ENCODE measurements at places on chromosomes 16 and 17.
A peak's percentile ranks its signal among the peaks of the same experiment; 100 is the strongest.

DNA sequence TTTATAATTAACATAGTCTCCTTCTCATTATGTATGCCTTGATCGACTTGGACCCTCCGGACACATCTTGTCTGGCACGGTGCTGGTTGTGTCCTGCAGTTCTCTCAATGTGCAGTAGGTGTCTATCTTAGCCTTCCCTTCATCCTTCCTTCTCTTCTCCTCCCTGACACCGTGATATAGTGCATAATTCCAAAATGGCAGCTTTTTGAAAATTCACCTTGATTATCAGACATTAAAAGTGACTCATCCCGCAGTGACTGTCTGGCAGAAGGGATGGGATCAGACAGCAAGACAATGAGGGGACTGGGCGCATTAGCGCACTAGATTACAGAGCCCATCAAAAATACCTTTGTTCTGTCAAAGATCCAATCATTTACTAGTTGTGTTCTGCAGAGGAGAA, 70.0 kb upstream of the PMFBP1 start:
- DNase-seq, result no peak

GRCh38 chr17:58304750-58305486, 23.7 kb downstream of the TSPOAP1 start:
- DNase-seq, result peak; percentile 67

GRCh38 chr16:23131036-23131435, 18.2 kb downstream of the USP31 start:
- no peak for DNase-seq

GRCh38 chr17:81419319-81419885, 24.1 kb downstream of the BAHCC1 start:
- peak; percentile 96 for DNase-seq

DNA sequence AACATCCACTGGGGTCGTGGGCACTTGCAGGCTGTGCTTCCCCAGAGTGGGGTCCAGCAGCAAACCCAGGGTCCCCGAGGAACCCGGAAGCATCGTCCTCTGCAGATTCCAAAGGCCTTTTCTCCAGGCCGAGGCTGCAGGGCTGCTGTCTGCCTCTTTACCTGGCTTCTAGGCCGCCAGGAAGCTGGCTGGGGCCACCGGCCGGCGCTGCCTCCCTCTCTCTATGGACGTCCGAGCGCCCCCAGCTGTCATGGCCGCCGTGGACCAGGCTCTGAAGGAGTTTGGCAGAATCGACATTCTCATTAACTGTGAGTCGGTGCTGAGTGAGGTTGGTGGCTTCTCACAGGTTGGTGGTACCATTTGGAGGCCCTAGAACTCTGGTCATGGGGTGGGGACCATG, 5.6 kb downstream of the DECR2 start:
- no peak for DNase-seq

GRCh38 chr17:535198-535597, 179.4 kb downstream of the VPS53 start:
- no peak for DNase-seq

GRCh38 chr16:30896261-30896888, at the start of gene CTF1:
CTF1 (plus strand) TSS chr16:30896614; CDS start chr16:30896644, 30 bp downstream.
- DNase-seq, result peak; percentile 86

GRCh38 chr16:47141773-47142485, 1.8 kb downstream of the NETO2 start:
- peak; percentile 91 for DNase-seq

DNA sequence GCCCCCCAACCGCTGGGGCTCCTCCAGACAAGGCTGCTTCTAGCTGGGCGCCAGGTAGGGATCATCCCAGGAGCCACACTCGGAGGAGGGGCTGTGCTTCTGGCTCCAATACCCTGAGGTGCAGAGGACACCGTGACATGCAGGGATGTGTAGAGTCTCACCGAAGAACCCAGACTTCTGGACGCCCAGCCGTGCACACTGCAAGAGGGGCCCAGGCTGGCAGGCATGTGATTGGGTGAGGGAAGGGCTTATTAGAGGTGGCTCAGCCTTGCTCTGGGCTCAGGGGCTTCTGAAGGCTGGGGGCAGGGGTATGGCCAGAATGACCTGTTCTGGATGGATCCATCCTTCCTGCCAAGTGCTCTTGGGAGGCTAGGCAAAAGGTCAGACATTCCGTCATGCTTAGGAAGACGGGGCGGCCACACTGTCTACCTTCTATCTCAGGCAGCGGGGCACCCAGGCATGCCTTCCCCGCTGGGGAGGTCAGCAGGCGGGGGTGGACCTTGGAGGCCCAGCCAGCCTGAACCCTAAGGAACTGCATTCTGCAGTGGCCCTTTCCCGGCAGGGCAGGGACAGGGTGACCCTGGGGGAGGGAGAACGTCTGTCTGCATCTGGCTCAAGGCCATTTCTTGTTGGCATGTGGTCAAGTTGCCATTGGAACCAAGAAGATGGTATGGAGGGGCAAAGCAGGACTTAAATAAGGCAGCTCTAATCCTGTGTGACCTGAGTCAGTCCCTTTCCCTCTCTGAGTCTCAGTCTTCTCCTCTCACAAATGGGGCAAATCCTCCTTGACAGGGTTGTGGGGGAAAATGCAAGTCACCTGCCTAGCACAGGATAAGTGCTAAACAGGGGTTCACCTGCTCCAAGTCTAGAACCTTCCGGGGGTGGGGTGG, 5.8 kb upstream of the ADGRG1 start:
- no peak for DNase-seq

DNA sequence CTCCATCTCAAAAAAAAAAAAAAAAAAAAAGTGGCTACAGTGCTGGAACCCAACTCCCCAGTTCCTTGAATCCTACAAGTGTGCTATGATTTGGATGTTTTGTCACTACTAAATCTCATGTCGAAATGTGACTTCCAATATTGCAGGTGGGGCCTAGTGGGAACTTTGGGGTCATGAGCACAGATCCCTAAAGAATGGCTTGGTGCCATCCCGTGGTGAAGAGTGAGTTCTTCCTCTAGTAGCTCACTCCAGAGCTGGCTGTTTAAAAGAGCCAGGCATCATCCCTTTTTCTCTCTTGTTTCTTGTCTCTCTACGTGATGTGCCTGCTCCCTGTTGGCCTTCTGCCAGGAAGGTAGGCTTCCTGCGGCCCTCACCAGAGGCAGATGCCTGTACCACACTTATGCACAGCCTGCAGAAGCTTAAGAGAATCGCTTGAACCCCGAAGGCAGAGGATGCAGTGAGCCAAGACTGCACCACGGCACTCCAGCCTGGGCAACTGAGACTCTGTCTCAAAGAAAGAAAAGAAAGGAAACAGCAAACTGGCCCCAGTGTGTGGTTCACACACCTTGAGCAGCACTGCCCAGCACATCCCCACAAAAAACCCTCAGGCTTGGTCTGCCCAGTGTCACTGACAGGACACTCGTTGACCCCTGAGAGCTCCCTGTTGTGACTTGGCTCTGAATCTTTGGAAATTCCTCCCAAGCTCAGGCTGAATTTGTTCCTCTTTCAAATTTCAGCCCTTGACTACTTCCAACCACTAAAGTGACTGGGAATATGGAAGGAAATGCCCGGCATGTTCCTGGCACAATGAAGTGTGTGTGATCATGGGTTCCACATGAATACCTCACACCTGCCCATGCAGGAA, 3.1 kb downstream of the MT1E start:
- no peak for DNase-seq

- DNase-seq, result no peak
These were observed 44.8 kb downstream of the C16orf82 start for GRCh38 chr16:27111486-27111885.

- DNase-seq, result no peak
These were observed 5.0 kb upstream of the PRSS54 start for GRCh38 chr16:58299757-58300349.

GRCh38 chr17:80361495-80362220, 53.3 kb upstream of the ENDOV start:
- peak; percentile 50 for DNase-seq

- DNase-seq, result peak; percentile 54
These were observed 14.6 kb downstream of the ADCY9 start for GRCh38 chr16:4101421-4102219.

DNA sequence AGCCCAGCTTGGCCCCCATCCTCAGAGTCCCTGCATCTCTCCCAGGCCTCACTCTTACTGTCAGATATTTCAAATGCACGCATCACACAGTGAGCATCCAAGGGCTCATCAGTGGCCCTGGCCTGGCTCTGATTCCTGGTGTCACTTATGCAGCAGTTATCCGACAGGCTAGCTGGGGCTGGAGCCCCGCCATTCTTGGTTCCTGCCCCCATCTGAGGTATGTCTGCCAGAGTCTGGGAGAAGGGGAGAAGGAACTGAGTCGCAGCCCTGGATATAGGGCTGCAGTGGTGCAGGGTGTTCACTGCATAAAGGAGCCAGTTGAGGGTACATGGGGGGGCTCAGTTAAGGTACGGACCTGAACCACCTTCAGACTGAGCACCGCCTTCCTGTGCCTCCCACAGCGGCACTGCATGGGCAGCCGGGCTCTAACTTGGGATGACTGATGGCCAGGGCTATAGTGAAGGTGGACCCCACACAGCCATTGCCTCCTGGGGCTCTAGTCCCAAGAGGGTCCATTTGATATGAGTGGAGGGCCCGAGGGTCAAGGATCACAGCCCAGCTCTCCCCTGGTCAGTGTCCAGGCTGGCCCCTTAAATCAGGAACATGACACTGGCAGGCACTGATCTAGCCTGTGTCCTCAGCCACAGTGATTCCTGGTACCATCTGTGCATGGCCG, 1.8 kb upstream of the RASD1 start:
- peak; percentile 68 for DNase-seq
